Stomach (tissue), 19 donors: ENCODE measurements at places on chromosomes 16 and 17.

DNA sequence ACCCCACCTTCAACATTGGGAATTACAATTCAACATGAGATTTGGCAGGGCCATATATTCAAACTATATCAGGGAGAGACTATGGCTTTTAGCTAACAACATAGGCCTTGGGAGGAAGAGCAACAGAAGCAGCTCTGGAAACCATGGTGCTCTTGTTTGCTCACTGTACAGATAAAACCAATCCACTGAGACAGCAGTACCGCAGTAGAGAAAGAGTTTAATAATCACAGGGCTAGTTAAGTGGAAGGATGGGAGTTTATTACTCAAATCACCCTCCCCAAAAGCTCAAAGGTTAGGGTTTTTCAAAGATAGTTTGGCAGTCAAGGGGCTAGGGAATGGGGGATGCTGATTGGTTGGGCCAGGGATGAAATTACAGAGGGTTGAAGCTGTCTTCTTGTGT lies 52.7 kb upstream of the CRHR1 start:
- DNase-seq = no peak

GRCh38 chr16:4537376-4538343 lies 913 bp downstream of the CDIP1 start:
- DNase-seq = peak; percentile 33

DNA sequence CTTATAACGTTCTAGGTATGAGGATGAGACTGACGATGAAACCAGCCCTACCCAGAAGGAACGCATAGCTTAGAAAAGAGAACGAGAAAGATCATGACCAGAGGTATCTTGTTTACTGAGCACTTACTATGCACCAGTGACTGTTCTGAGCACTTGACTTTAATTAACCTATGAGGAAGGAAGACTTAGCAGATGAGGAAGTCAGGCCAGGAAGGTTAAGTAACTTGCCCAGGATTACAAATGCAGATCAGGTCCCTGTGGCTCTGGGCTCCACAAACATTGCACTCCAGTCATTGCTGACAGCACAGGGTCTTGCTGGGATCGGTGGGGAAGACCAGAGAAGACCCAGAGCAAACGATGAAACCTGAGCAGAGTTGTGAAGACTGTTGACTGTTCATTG lies 7.1 kb downstream of the KRT13 start:
- DNase-seq = no peak

DNA sequence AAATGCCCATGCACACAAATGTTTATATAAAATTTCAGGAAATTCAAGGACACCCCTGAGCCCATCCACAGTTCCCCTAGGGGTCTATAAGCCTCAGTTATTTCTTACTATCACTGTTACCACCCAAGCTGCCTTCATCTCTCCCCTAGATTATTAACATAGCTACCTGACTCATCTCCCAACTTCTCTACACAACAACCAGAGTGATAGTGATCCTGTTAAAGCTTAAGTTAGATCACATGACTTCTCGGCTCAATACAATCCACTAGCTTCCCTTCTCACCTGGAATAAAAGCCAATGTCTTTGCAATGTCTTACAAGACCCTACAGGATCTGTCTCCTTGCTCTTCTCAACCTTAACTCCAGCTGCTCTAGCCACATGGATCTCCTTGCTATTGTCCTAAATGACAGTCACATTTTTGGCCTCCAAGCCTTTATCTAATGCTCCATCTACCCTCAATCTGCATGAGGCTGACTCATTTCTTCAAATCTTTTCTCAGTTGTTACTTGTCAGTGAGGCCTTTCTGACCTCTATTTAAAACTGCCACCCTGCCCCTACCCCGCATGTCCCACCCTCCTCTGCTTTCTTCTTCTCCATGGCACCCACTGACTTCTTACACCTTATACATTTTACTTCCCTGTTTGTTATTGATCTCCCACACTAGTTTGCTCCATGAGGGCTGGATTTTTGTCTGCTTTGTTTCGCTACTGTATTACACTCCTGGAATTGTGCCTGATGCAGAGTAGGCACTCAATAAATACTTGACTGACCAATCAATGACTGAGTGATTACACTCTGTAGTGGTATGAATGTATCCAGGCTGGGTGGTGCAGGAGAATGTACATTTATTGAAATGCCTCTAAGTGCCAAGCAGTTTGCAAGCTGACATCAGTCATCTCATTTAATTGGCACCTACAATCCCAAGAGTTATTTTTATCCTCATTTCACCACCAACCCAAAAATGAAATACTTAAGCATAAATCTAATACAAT lies 5.2 kb upstream of the LIG3 start:
- no peak for DNase-seq

DNA sequence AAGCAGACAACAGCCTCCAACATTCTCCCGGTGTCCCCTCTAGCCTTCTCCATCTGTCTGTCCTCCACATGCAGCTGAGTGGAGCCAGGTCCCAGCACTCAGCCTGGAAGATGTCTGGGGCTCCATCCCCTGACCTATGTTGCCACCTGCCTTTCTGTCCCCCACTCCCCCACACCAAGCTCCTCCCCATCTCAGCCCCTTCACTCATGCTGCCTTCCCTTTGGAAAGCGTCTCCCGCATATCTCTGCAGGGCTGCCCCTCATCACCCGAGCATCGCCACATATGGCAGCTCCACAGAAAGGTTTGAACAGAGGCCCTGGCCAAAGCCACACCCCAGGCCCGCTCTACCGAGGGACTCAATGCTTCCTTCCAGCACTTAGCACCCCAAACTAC lies 24.2 kb downstream of the NSMCE1 start:
- DNase-seq = no peak

DNA sequence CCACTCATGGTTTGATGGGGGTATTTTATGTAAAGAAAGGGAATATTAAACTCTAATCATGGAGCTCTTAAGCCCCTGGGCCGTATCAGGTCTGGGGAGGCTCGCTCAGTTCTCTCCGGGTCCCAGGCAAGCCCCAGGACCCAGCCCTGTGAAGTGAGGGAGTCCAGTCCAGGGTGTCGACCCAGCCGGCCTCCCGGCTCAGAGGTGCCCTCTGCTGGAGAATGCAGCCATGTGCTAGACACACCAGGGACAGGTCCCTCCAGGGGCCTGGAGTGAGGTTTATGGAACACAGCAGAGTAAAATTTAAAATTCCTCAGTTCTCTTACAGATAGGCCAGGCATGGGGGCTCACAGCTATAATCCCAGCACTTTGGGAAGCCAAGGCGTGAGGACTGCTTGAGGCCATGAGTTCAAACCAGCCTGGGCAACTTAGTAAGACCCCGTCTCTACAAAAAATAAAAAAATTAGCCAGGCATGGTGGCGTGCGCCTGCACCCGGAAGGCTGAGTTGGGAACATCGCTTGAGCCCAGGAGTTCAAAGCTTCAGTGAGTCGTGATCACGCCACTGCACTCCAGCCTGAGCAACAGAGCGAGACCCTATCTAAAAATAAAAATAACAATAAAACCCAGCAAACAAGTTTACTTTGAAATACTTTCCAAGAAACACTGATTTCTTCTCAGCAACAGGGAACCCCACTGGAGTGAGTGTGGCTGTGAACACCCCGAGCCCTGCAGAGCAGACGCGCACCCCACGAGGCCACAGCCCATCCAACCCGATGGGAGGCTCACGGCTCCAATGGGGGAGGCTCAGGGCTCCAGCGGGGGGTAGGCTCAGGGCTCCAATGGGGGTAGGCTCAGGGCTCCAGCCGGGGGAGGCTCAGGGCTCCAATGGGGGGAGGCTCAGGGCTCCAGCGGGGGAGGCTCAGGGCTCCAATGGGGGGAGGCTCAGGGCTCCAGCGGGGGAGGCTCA lies 72.2 kb downstream of the ZNF778 start:
- DNase-seq = peak; percentile 85

GRCh38 chr17:72407336-72407909 lies 286.6 kb downstream of the SOX9 start:
- peak; percentile 92 for DNase-seq

GRCh38 chr17:63293323-63294075 lies 152.6 kb downstream of the CYB561 start:
- DNase-seq = no peak

DNA sequence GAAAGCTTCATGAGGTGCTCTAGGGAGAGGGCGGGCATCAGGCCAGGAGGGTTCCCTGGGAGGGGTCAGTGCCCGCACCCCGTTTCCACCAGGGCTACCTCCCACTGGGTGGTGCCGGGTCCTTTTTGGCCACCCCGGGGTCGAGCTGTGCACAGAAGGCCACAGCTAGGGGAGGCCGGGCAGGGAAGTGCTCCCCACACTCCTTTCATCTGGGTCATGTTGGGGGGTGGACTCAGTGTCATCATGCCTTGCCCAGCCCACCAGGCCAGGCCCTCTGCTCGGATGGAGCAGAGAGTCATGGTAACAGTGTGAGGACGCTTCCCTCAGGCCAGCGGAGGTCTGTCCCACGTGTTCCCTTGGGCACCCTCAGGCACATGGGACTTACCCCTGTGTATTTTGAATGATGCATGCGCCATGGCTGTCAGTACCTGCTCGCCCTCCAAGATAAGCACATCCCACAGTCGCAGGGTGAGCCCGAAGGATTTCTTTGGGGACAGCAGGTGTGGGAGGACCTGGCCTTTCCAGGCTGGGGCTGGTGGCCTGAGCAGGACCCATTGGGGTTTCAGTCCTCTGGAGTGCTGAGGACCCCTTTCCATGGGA lies 46.4 kb downstream of the TNFRSF13B start:
- no peak for DNase-seq

DNA sequence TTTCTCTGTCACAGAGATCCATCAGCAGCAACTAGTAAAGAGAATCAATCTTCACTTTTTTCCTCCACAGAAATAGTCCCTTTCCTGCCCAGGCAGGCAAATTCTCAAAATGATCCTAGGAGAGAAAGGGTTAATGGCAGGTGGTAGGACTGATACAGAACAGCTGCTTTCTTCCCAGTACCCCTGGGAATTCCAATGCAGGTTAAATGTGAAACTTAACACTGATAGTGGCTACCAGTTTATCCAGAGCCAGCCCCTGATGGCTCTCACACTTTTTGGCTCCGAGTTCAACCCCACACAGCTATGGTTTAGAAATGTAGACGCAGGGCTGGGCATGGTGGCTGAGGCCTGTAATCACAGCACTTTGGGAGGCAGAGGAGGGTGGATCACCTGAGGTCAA lies 22.2 kb downstream of the MARVELD3 start:
- DNase-seq = no peak

- DNase-seq = no peak
Observed at GRCh38 chr16:30407804-30408534, 563 bp downstream of the ZNF771 start.

- no peak for DNase-seq
Observed at GRCh38 chr16:55663765-55664677, 8.2 kb downstream of the SLC6A2 start.

- DNase-seq = peak; percentile 65
Observed at GRCh38 chr16:28317040-28317880, 24.9 kb downstream of the SBK1 start.

DNA sequence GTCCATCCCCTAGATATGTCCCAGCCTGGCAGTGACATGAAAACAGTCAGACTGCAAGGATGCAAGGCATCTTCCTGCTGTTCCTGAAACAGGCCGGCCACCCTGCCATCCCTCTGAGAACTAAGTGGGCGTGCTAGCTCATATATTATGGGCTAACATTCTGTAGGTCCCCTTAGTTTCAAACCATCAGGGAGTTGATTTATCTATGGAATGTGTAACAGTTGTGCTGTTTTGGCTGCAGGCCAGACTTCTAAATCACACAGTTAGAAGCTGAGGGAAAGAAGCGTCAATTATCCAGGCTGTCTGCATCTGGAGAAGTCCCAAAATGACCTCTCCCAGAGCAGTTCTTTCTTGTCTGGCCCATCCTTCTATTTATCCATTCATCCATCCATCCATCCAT lies 102.7 kb upstream of the DNAH9 start:
- DNase-seq = peak; percentile 33

- no peak for DNase-seq
Observed at GRCh38 chr17:61238455-61238933, 161.1 kb upstream of the TBX2 start.

DNA sequence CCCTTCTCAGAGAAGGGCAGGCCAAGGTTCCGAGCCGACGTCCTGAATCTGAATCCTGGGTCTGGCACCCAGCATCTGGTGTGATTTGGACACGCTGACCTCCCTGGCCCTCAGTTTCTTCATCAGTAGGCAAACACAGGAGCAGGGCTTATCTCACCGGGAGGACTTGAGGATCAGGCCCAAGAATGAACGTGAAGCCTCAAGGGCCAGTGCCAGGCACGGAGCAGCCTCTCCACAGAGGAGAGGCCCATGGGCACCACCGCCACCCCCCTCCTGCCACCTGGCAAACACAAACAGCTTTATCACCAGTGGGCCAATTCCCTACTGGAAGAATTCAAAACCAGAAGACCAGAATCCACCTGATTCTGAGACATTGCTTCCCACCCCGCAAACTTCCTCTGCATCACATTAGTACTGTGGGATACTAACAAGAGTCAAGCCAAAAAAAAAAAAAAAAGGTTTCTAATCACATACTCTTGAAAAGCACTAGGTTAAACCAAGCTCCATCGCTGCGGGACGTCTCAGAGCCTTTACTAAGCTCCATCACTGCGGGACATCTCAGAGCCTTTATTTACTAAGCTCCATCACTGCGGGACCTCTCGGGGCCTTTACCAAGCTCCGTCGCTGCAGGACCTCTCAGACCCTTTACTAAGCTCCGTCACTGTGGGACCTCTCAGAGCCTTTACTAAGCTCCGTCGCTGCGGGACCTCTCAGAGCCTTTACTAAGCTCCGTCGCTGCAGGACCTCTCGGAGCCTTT lies 68.0 kb upstream of the DOC2B start:
- no peak for DNase-seq

- no peak for DNase-seq
Observed at GRCh38 chr16:576823-577201, 7.0 kb downstream of the PIGQ start.

- no peak for DNase-seq
Observed at GRCh38 chr16:26830428-26831127, 236.1 kb upstream of the C16orf82 start.

GRCh38 chr17:59296190-59296589 lies 35.3 kb upstream of the YPEL2 start:
- DNase-seq = no peak
